Activated CD4-positive, alpha-beta T cell treated with anti-CD3 and anti-CD28 coated beads, Interleukin-2, amount 50 U/mL, for 24 hours (primary cell): ENCODE measurements at places on chromosomes 1 and 21.

DNA sequence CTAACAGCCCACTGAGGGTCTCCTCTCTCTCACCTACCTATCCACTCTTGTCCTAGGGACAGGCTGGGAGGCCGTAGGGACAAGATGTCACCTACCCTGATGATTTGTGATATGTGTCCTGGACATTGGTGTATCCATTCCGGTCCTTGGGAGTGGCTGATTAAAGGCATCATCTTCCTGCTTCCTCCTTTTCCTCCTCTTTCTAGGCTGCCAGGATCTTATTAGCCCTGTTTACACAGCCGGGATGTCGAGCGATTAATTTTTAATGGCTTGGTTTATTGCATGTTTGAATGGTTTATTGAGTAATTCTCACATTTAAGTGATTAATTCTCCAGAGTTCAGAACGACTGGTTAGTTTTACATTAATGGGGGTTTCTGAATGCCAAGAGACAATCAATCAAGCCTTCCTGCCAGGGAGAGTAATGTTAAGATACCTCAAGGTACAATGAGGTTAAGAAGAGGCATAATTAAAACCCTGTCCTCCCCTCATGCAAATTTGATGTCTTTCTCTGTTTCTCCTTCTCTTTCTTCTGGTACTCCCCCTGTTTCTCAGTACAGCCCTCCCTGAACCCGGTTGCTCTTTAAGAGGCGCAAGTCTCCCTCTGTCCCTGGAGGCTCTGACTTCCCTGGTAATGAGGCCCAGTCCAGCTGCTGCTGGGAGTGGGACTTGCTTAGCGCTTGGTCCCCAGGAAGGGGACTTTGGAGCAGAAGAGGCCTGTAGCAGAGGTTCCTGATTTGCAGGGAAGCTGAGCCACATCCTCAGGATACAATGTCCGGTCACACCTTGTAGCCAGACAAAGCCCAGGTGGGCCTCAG is 50.9 kb downstream of the ACTL8 start:
- DNase-seq: no peak

- DNase-seq: no peak
These were observed 17.1 kb upstream of the PRRC2C start for GRCh38 chr1:171468120-171468750.

DNA sequence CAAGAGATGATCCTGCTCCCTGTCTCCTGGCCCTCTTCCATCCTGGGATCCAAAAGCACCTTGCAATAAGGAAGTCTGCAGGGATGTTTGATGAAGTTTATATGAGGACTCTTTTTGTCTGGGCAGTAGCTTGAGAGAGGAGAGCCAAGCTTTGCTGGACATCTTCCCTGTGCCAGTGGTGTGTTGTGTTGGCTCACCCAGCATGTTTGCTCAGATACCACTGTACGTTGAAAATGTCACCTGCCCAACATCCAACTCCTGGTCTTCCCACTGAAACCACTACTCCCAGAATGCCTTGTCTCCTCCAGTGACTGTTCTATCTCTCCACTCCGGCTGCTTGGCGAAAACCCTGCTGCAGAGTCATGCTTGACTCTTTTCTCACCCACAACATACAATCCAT is 12.8 kb downstream of the CDK18 start:
- no peak for DNase-seq

DNA sequence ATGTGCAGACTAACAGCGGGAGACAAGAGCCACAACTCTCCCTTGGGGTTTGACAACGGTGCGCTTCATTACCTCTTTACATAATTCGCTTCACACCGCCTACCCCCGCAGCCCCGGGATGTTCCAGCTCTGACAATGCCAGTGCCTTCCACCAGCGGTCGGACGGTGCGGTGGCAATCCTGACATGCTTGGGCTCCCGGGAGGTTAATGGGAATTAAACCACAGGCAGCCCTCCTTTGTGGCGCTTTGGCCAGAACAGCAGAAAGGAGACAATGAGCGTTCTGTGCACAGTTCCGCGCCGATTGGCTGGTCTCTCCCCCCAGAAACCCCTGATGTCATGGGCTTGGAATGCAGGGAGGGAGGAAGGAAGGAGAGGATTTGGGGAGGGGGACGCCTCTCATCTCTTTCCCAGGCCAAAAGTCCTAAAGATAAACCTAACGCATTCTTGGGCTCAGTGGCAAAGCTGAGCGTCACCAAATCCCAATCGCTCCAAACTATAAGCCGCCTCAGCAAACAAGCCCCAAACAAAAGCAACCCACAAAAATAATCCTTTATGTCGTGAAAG is 1.3 kb downstream of the CNN3 start:
- no peak for DNase-seq

- DNase-seq: no peak
These were observed 466.6 kb upstream of the C1orf87 start for GRCh38 chr1:60540141-60540540.

- no peak for DNase-seq
These were observed 32.1 kb downstream of the URB2 start for GRCh38 chr1:229657993-229658755.

DNA sequence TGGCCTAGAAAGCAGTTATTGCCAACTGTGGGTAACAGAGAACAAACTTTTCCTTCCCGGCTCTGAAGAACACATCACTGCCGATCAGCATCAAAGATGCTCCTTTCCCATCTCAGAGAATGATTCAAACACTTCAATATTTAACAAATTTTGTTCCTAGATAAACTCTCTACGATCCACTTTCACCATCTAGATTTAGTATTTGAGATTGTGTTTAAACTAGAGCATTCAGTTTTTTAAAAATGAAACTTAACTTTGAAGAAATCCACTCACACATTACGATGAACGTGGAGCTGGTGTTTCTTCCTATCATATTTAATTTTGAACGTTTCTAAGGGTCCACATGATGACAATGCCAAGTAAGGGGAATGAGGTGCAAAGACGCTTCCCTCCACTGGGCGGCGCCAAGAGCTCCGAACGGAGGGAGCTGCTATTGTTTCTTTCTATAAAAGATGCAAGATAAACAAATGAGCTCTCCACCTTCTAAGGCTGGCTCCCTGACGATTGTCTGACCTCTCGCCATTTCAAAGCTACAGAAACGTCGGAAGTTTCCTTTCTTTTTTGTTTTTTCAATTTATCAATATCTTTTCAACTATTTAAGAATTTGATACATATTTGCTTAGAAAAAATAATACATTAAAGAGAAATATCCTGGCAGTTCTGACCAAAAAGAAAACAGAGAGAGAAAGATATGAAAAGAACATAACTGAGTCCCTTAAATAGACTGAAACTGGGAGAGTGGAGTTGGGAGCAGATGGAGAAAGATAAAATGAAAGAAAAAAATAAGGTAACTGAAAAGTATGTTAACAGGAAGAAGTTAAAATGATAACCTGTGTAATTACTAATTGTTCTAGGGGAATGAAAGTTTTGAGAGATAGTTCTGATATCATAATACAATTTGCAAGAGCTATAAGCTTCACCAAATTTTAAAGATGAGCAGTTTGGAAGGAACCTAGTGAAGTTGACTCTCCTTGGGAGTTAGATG is 4.4 kb upstream of the BARHL2 start:
- DNase-seq: peak; percentile 21

DNA sequence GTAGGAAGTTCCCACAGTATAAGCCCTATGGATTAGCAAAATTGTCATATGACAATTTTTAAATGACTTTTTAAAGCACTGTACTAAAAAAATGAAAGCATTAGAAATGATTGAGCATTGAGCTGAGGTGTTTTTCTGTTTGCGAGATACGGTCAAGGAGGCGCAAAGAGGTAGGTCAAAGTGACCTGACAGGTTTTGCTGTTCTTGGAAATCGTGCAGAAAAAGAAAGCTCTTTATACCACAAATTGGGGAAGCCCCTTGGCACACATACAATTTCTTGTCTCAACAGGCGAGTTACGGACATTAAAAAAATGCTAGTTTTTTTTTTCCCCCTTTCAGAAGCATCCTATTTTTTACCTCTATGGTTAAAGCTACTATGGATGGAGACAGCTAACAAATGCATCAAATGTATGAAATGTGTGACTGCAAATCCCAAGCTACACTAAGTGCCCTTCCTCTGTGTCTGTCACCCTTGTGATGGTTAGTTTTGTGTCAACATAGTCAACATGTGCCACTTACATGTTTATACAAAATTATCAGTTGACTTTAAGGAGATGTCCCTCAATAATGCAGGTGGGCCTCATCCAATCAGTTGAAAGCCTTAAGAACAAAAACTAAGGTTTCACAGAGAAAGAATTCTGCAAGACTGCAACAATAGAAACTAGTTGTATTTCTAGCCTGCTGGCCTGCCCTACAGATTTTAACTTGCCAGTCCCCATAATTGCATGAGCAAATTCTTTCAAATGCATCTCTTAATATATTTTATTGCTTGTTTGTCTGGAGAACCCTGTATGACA is 29.3 kb downstream of the CRYZ start:
- DNase-seq: no peak

GRCh38 chr1:147853391-147853790 is 49.2 kb upstream of the GJA8 start:
- DNase-seq: no peak

DNA sequence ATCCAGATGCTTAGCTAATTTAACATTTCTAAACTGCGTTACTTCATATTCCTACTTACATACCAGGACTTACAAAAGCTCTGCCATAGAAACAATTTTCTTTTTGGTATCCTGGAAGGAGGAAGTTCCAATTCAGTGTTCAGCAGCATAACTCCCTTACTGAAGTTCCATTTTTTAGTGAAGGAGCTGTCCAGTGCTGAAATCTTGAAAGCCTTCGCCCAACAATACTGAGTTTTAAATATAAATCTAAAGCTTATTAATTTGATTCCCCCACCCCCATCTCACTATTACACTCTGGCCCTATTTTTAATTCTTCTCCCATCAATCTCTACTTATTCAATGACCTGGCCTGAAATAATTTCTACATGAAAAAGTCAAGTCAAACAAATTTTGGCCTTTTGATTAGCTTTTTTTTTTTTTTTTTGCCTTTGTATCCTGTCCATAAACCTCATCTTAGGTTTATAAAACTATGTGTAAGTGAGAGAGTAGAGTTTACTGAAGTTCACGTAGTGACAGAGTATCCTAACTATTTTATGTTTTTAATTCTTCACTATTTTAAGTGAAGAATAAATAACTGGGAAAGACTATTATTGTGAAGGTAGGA is 323.0 kb upstream of the PLD5 start:
- DNase-seq: no peak

DNA sequence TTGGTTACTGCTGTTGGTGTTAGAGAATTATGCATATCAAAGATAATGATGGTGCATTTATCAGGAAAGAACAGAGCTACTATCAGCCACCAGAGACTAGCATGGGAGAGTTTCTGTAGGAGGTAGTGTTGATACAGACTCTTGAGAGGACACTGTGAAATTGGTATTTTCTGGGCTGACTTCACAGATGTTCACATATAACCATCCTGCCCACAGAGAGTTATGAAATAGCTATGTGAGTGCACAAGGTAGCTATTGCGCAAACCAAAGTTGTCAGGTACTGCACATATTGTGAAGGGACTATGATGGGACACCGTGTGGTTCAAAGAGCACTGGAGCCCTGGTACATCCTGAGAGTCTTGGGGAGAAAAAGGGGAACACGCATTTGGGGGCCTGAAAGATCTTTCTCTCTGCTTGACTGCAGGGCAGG is 1.4 kb upstream of the TLCD4 start:
- DNase-seq: no peak

- no peak for DNase-seq
These were observed 56.2 kb upstream of the EDEM3 start for GRCh38 chr1:184810735-184811343.

GRCh38 chr21:41628256-41628655 is 120.3 kb upstream of the TMPRSS2 start:
- DNase-seq: no peak

DNA sequence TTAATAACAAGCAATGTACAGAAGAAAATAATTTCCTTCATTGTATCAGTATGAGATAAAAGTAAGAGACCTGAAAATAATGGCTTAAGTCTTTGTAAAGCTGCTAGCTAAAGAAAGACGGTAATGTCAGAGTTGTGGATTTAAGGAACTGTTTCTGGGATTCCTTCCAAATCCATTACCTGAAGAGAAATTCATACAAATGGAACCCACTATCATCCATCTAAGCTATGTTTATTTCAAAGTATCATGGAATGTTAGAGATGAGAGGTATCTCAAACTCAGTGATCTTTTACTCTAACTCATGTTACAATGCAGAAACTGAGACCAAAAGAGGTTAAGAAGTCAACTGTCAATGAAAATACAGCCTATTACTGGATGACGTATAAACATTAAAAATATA is 197.7 kb downstream of the DENND1B start:
- no peak for DNase-seq

GRCh38 chr1:72606216-72606810 is 324.0 kb upstream of the NEGR1 start:
- no peak for DNase-seq

- DNase-seq: no peak
These were observed 54.7 kb downstream of the KIF1B start for GRCh38 chr1:10265027-10265426.

- no peak for DNase-seq
These were observed 46.3 kb upstream of the IRF2BP2 start for GRCh38 chr1:234656070-234656895.

DNA sequence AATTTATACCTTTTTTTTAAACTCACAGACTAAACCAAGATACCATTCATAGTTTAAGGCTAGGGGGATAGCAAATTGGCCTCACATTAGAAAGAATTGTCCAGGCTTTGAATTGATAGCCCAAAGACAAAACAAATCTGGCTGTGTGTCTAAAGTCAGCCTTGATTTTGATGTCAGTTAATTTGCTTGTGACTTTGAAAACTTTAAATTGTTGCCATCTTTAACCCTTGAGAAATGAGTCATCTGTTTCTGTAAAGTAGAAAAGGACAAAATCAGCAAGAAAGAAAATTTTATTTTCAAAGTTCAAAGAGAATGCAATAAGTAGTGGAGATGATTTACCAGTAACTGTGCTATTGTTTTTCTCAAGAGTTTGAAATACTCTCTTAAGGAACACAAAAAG is 184.5 kb downstream of the RGS7 start:
- DNase-seq: no peak

DNA sequence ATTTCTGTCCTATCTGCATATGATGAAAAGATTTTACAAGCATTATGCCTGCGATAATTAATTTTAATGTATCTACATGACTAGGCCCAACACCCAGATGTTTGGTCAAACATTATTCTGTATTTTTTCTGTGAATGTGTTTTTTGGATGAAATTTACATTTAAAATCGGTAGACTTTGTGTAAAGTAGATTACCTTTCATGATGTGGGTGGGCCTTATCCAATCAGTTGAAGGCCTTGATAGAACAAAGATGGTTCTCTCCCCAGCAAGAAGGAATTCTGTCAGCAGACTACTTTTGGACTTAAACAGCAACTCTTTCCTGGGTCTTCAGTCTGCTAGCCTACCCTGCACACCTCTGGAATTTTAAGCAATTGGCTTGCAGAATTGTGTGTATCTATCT is 844.0 kb downstream of the BRINP3 start:
- no peak for DNase-seq

DNA sequence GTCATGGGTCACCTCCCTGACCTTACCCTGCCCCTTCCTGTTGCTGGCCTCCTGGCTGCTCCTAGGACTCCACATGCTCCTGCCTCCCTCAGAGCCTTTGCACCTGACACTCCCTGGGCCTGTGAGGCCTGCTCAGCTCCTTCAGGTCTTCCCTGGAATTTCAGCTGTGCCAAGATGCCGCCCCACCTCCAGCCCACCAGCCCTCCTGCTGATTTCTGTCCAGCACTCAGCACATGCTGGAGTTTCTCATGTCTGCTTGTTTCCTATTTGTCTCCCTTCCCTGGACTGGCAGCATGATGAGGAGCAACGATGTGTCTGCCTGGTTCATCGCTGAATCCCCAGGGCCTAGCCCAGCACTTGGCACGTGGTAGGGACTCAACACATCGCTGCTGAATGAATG is 3.0 kb downstream of the MFAP2 start:
- DNase-seq: no peak
